ENCODE measurements at places on chromosomes 5 and 9. TPM values are rescaled to one million over a fixed set of nuclear protein-coding genes. Genes with fewer than 3 reads are reported as not detected.

Gene FOXD4L6
- 0.48 TPM for total RNA-seq

Gene SLC36A3
- total RNA-seq, result not detected

Gene S1PR3
- total RNA-seq, result 7.5 TPM

Gene GHR
- 0.27 TPM for total RNA-seq

Gene PLCXD3
- 0.07 TPM for total RNA-seq

Gene SPATA31E1
- 0.21 TPM for total RNA-seq

Gene KCTD16
- 0.52 TPM for total RNA-seq

Gene PCDHB3
- total RNA-seq, result 5.7 TPM

Gene CARD19
- 22.1 TPM for total RNA-seq

Gene TMOD1
- 0.77 TPM for total RNA-seq

Data from neural crest cell (in vitro differentiated cells).